Stimulated activated naive CD8-positive, alpha-beta T cell treated with anti-CD3 and anti-CD28 coated beads, Interleukin-15, amount 100 ng/mL, for 72 hours (primary cell): ENCODE measurements at places on chromosomes 1 and 21.

DNA sequence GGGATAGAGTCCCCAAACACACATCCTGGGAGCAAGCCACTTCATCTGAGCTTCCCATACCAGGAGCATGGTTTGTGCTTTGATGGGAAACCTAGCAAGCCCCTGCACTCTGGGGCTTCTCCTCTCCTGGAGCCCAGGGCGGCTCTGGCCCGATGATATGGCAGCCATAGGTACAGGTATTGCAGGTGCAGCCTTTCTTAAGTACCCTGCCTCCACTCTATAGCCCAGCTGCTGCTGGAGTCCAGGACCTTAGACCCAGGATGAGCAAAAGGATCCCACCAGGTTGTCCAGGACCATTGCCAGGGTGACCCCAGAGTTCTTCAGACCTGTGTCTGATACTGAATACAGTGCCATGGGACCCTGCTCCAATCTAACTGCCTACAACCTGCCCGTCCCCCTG lies 4.2 kb downstream of the C1orf226 start:
- no peak for DNase-seq

DNA sequence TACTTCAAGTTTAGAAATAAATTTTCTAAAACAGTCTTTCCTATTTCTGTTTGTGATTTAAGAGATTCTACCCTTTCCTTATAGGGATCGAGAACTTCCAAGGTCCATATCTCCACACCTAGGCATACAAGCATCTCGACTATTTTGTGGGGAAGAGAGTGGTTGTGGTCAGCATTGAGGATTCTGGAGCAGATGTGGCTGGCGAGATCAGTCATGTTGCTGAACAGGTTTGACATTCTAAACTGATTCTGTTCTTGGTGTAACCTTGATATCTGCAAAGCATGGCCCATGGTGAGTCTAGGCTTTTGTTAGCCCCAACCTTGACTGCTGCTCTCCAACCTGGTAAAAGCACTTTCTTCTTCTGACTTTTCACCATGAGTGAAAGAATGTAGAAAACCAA lies 167.6 kb upstream of the POGK start:
- DNase-seq = no peak

GRCh38 chr1:71522721-71523120 lies 441.9 kb upstream of the ZRANB2 start:
- DNase-seq = no peak

GRCh38 chr1:155976913-155977689 lies 1.2 kb downstream of the ARHGEF2 start:
- DNase-seq = no peak

- no peak for DNase-seq
Measured at GRCh38 chr1:38766125-38766524, 93.4 kb downstream of the RRAGC start.

- DNase-seq = no peak
Measured at GRCh38 chr1:15153184-15153841, at the start of gene TMEM51. Gene TMEM51, plus strand, starts transcription at chr1:15153747. Its CDS starts 61,341 bp downstream, at chr1:15215088.
